ENCODE measurements at places on chromosomes 3 and 15.
A peak's percentile ranks its signal among the peaks of the same experiment; 100 is the strongest.

GRCh38 chr3:177382944-177383343 lies 185.7 kb upstream of the TBL1XR1 start:
- no peak for DNase-seq

DNA sequence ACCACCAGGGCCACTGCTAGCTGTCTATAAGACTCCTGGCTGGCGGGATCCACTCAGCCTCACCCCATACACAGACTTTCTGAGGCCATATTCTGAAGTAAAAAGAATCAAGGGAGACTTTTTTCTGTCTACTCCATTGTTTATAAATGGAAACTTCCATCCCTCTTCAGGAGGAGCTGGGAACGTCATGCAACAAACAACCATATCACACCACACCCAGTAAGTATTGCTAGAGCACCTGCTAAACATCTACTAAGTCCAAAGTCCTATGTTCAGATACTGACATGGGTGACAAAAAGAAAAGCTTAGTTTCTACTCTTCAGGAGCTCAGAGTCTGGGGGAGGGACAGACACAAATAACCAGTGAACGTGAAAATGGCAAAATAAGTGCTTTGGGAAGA lies 324.8 kb upstream of the ONECUT1 start:
- DNase-seq, result no peak

GRCh38 chr3:152899306-152899705 lies 64.4 kb downstream of the P2RY1 start:
- DNase-seq, result no peak

GRCh38 chr15:78739996-78740903 lies 71.0 kb downstream of the ADAMTS7 start:
- peak; percentile 91 for DNase-seq

GRCh38 chr3:191889106-191889505 lies 428.1 kb downstream of the PYDC2 start:
- DNase-seq, result no peak

DNA sequence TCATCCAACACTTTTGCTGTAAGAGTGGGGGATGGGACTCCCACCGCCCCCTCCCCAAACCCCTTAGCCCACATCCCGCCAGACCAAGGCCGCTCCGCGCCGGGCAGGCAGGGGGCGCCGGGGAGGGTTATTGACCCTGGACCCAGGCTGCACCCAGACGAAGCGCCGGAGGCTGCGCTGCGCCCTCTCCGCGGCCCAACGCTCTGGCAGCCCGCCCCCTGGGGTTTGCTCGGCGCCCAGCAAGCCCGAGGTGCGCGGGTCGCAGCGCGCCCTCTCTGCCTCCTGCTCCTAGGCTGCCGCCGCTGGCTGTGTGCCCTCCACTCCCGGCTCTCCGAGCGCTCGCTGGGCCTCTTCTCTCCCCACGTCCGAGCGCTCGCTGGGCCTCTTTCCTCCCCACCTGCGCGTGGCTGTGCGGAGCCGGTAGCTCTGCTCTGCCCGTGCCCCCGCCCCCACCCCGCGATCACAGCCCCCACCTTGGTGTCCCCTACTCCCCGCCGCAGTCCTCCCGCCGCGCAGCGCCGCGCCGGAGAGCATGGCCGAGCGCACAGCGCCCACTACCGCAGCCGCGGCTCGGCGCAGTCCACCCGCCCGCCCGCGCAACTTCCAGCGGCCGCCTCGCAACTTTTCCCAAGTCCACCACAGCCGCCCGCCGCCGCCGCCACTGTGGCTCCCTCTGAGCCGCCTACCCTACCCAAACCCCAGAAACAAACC lies 1.2 kb downstream of the MECOM start:
- peak; percentile 97 for DNase-seq

DNA sequence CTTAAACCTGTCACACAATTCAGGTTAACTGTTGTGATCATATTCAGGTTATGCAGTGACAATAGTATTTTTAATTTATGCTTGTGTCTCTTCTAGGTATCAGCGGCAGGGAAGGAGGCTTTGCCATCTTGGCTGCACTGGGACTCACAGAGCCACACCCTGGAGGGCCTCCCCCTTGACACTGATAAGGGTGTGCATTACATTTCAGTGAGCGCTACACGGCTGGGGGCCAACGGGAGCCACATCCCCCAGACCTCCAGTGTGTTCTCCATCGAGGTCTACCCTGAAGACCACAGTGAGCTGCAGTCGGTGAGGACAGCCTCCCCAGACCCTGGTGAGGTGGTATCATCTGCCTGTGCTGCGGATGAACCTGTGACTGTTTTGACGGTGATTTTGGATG lies 23.6 kb upstream of the BSN start:
- no peak for DNase-seq

DNA sequence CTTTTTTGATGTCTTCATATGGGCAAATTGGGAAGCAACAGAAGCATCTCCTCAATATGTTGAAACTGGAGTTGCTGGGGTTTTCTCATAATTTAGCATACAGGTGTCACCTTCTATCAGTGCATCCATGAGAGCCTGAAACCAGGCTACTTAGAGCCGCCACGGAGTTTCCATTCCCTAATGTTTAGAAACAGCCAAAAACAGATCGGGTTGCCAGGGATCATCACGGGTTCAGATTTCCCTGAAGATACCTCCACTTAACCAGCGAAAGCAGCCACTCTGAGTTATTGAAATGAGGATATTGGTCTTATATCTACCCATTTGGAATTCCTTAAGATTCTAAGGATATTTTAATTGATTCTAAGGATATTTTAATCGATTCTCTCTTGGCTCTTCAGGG lies 14.5 kb downstream of the TERB2 start:
- no peak for DNase-seq

GRCh38 chr3:155112661-155113389 lies 32.7 kb downstream of the MME start:
- no peak for DNase-seq

DNA sequence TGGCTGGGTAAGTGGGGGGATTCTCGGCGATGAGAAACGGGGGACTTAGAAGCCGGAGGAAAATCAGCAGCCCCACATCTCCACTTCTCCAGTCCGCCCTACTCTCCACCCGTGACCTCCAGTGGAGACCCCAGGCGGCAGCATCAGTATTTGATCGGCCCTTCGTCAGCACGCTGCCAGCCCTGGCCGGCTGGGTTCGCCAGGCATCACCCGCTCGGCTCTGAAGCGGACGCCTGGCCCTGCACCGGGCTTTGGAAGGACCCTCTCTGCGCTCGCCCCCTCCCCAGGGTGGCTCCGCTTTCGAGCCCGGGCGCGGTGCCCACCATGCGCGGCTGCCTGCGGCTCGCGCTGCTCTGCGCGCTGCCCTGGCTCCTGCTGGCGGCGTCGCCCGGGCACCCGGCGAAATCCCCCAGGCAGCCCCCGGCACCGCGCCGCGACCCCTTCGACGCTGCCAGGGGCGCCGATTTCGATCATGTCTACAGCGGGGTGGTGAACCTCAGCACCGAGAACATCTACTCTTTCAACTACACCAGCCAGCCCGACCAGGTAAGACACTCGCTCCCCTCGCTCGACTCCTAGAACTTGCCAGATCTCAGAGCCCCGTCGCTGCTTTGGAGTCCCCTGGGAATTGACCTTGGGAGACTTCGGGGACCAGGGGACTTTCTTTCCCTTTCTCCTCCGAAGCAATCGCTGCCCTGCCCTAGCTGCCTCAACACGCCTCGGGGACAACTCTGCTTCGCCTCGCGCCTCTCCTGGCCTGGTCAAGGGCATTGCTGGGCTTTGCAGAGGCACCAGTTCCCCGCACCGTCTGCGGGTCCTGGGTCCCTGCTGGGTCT lies 561 bp downstream of the SIDT1 start:
- no peak for DNase-seq

DNA sequence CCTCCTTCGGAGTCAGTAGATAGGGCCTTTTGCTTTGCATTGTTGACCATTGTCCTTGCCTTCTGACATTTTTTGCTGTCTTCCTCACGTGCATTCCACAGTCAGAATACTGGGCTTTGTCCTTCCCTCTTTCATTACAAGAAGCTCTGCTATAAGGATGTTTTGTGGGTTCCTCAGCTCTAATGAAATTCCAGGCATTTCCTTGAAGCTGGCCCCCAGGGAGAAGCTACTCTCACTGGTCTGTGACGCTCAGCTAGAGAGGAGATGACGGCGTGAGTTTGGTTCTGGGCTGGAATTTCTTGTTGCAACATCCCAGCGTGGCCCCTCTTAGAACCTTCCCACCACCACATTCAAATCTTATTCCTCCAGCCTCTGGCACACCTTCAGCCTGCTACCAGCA lies 210.2 kb downstream of the TJP1 start:
- no peak for DNase-seq

- DNase-seq, result peak; percentile 70
These were observed 402.1 kb downstream of the CADM2 start for GRCh38 chr3:85360742-85361387.

DNA sequence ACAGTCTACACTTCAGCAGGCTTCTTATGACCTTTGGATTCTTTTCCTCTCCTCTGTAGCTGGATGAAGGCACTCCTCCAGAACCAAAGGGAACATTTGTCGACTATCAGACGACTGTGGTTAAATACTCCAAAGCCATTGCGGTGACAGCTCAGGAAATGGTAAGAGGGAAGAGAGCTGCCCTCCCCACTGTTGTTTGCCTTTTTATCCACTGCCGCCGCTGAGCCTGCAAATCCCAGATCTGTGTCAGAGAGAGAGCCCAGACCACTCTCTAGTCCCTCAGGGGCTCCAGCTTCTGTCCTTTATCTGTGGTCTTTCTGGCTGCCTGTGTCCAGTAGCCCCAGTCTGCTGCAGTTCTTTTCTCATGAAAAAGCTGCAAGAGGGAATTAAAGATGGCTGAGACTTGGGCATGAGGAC lies 261.5 kb upstream of the TPM1 start:
- no peak for DNase-seq

DNA sequence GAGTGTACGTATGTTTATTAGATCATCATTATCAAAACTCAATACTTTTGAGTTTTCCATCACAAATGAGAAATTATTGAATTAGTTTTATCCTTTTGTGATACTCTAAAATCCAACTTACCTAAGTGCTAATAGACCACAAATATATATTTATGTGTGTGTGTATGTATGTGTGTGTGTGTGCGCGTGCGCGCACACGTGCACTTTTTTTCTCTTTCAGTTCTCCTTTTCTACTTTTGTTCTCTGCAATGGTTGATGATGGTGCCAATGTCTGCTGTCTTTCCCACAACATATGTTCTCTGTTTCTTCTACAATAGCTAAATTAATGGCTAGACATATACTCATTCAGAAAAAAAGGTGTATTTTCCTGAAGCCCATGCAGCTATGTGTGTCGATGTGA lies 571.6 kb upstream of the ARPP21 start:
- no peak for DNase-seq

DNA sequence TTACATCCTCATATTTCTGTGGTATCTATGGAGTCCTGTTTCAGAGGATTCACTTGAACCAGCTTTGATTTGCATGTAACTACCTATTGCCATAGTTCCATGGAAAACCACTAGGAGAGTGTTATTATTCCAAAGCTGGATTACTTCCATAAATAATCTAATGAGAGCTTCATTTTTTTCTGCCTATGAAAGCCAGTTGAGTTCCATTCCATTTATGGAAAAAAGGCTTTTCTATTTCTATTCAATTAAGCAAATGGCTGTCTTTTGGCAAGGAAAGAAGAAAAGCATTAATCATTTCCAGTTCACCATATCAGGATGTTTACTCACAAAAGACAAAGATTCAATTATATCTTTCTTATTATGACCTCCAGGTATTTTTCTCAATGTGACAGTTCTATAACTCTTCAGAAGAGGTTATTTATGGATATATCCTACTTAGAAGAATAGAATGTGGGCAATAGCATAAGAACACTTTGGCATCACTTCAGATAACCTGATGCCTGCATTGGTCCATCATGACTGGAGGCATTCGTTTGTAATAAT lies 259.9 kb upstream of the ZPLD1 start:
- no peak for DNase-seq

GRCh38 chr15:85559530-85559929 lies 179.1 kb downstream of the AKAP13 start:
- no peak for DNase-seq

DNA sequence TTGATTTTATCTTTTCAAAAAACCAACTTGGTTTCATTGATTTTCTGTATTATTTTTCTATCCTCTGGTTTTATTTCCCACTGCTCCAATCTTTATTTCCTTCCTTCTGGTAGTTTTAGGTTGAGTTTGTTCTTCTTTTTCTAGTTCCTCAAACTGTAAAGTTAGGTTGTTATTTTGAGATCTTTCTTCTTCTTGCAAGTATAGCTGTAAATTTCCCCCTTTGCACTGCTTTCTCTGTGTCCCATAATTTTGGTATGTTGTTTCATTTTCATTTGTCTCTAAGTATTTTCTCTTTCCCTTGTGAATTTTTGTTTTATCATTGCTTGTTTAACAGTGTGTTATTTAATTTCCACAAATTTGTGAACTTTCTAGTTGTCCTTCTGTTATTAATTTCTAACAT lies 120.0 kb downstream of the PLD1 start:
- DNase-seq, result no peak

Data from Calu3 (cell line).